ENCODE measurements at places on chromosomes 11 and 22. TPM values are rescaled to one million over a fixed set of nuclear protein-coding genes. Genes with fewer than 3 reads are reported as not detected.

Gene NXPE1
- total RNA-seq: 3.3 TPM

Gene RHOG
- 48.7 TPM for total RNA-seq

Gene TEX54
- not detected for total RNA-seq

Gene HDHD5
- total RNA-seq: 39.3 TPM

Gene PHLDA2
- not detected for total RNA-seq

Gene APOBEC3B
- total RNA-seq: not detected

Gene TMPRSS5
- total RNA-seq: 0.54 TPM

Gene PRG3
- total RNA-seq: not detected

Gene DBX1
- total RNA-seq: not detected

Gene NNMT
- total RNA-seq: 485 TPM

Gene SH3BP1
- total RNA-seq: 4.8 TPM

Gene OR56A5
- not detected for total RNA-seq

Gene KRTAP5-9
- total RNA-seq: not detected

Gene CLTCL1
- 4.2 TPM for total RNA-seq

Gene SLC22A12
- total RNA-seq: not detected

Gene CD3E
- 0.28 TPM for total RNA-seq

Gene HOATZ
- total RNA-seq: not detected

Gene OR51V1
- not detected for total RNA-seq

Gene TEX12
- 1.5 TPM for total RNA-seq

Gene HTR3B
- not detected for total RNA-seq

Gene ENTHD1
- total RNA-seq: not detected

Gene OR51G1
- not detected for total RNA-seq

Gene MFRP
- not detected for total RNA-seq

Gene SNX19
- 72.1 TPM for total RNA-seq

Gene CYP2D6
- total RNA-seq: not detected

Gene NCF4
- total RNA-seq: 15.0 TPM

Gene TTC36
- total RNA-seq: 1.6 TPM

Gene GLB1L3
- 0.82 TPM for total RNA-seq

Gene SLC29A2
- 0.55 TPM for total RNA-seq

Gene SCGB1D1
- total RNA-seq: not detected

Gene ZBTB16
- 99.5 TPM for total RNA-seq

Gene AGBL2
- total RNA-seq: not detected

Gene CDC45
- not detected for total RNA-seq

Gene UPK3A
- total RNA-seq: not detected

Gene TECTA
- 1.1 TPM for total RNA-seq

Gene PIH1D2
- total RNA-seq: 3.6 TPM

Gene SERGEF
- total RNA-seq: 28.8 TPM

Gene MMP12
- not detected for total RNA-seq

Gene TBX1
- total RNA-seq: 3.6 TPM

Gene SLC17A6
- not detected for total RNA-seq

Gene FAM180B
- 0.36 TPM for total RNA-seq

Gene HORMAD2
- not detected for total RNA-seq

Gene ISX
- not detected for total RNA-seq

Gene RIMBP3C
- 0.14 TPM for total RNA-seq

Gene SHANK3
- total RNA-seq: 14.4 TPM

Gene PRMT3
- total RNA-seq: 15.3 TPM

Gene INTS4
- 30.4 TPM for total RNA-seq

Gene MS4A3
- not detected for total RNA-seq

Gene OR8D4
- not detected for total RNA-seq

Gene SMTNL1
- not detected for total RNA-seq
